ENCODE measurements at places on chromosomes 6 and 20. TPM values are rescaled to one million over a fixed set of nuclear protein-coding genes. Genes with fewer than 3 reads are reported as not detected.

The CST5 gene
- total RNA-seq, result not detected

The CAP2 gene
- total RNA-seq, result not detected

The ILRUN gene
- 77.1 TPM for total RNA-seq

The SAMD3 gene
- total RNA-seq, result 72.3 TPM

The SLC16A10 gene
- 1.3 TPM for total RNA-seq

The UQCC2 gene
- total RNA-seq, result 100 TPM

The ZSCAN9 gene
- total RNA-seq, result 6.5 TPM

The LSM14B gene
- total RNA-seq, result 38.6 TPM

The DPM1 gene
- total RNA-seq, result 44.6 TPM

The ABCC10 gene
- total RNA-seq, result 52.1 TPM

The GCNT2 gene
- total RNA-seq, result 3.3 TPM

The TUBB2B gene
- total RNA-seq, result 0.30 TPM

The CLVS2 gene
- not detected for total RNA-seq

The SLA2 gene
- total RNA-seq, result 68.9 TPM

The GRM1 gene
- total RNA-seq, result not detected

The HSP90AB1 gene
- total RNA-seq, result 889 TPM

The BMP5 gene
- total RNA-seq, result not detected

The VGLL2 gene
- not detected for total RNA-seq

The ACTL10 gene
- 2.9 TPM for total RNA-seq

The PRR18 gene
- not detected for total RNA-seq

The ENPP5 gene
- not detected for total RNA-seq
